ENCODE measurements at places on chromosomes 7 and 10.
A peak's percentile ranks its signal among the peaks of the same experiment; 100 is the strongest.

DNA sequence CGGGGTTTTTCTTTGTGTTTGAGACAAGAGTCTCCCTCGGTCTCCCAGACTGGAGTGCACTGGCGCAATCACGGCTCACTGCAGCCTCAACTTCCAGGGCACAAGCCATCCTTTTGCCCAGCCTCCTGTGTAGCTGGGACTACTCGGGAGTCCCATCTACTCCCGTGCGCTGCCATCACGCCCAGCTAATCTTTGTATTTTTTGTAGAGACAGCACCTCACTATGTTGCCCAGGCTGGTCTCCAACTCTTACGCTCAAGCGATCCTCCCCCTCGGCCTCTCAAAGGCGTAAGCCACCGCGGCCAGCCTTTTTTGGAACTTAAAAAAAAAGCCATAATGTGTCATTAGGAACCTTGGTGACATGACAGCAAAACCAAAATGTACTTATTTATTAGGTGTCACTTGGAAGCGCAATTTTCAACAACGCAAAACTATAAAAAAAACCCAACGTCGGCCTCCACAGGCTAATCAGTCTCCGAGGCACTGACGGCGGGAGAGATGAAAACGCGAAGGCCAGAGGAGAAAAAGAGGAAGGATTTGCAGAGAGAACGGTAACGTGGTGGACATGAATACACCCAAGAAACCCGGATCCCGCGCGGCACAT lies 911 bp upstream of the HNRNPH3 start:
- peak overlapping the region; percentile 99 for H3K27ac ChIP-seq
- peak overlapping the region; percentile 99 for H3K4me3 ChIP-seq
- H3K27me3 ChIP-seq = no peaks in the 10 kb centered on the region
- H3K36me3 ChIP-seq = no peaks in the 10 kb centered on the region
- DNase-seq = no peak
- no peaks in the 10 kb centered on the region for H3K4me1 ChIP-seq

GRCh38 chr7:92534572-92534971 lies 6.0 kb downstream of the RBM48 start:
- no peak for DNase-seq
- H3K36me3 ChIP-seq = peaks cover 12% of the 10 kb centered on the region
- H3K4me3 ChIP-seq = no peak overlapping the region
- no peaks in the 10 kb centered on the region for H3K4me1 ChIP-seq

- no peak for DNase-seq
- H3K27me3 ChIP-seq = no peaks in the 10 kb centered on the region
- no peaks in the 10 kb centered on the region for H3K36me3 ChIP-seq
- no peak overlapping the region for H3K27ac ChIP-seq
Measured at GRCh38 chr7:82472966-82473365, 29.4 kb upstream of the CACNA2D1 start.

GRCh38 chr7:27970350-27970749 lies 210.2 kb downstream of the JAZF1 start:
- DNase-seq = no peak
- H3K36me3 ChIP-seq = no peaks in the 10 kb centered on the region
- H3K4me1 ChIP-seq = no peaks in the 10 kb centered on the region
- H3K27me3 ChIP-seq = no peaks in the 10 kb centered on the region

- H3K27ac ChIP-seq = no peak overlapping the region
- no peaks in the 10 kb centered on the region for H3K4me1 ChIP-seq
- DNase-seq = no peak
- no peak overlapping the region for H3K4me3 ChIP-seq
Measured at GRCh38 chr10:12344375-12345110, 4.8 kb upstream of the CAMK1D start.

- no peak overlapping the region for H3K4me3 ChIP-seq
- no peak overlapping the region for H3K27ac ChIP-seq
- DNase-seq = no peak
- no peaks in the 10 kb centered on the region for H3K27me3 ChIP-seq
- H3K4me1 ChIP-seq = no peaks in the 10 kb centered on the region
Measured at GRCh38 chr7:20301311-20301939, 29.3 kb upstream of the ITGB8 start.

- H3K36me3 ChIP-seq = no peaks in the 10 kb centered on the region
- no peak overlapping the region for H3K4me3 ChIP-seq
- DNase-seq = no peak
- H3K27ac ChIP-seq = no peak overlapping the region
Measured at GRCh38 chr10:112678581-112678980, 231.6 kb downstream of the VTI1A start.

DNA sequence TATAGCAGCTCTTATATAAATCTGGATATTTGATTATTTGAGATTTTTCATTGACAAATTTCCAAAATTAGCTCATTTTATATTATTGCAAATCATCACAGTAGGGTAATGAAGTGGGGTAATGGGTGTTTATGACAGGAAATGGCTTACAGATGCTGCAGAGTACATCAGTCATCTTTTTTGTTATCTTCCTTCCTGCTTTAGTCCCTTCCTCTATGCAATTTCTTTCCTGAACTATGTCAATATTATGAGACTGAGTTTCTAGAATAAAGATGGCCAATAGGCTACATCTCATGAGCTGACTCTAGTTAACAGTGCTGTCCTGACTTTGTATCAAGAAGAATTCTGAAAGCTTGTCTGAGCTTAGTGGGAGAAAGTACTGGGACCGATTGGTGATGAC lies 244.5 kb downstream of the XPNPEP1 start:
- H3K27me3 ChIP-seq = no peaks in the 10 kb centered on the region
- no peak overlapping the region for H3K27ac ChIP-seq
- no peaks in the 10 kb centered on the region for H3K4me1 ChIP-seq
- H3K4me3 ChIP-seq = no peak overlapping the region

DNA sequence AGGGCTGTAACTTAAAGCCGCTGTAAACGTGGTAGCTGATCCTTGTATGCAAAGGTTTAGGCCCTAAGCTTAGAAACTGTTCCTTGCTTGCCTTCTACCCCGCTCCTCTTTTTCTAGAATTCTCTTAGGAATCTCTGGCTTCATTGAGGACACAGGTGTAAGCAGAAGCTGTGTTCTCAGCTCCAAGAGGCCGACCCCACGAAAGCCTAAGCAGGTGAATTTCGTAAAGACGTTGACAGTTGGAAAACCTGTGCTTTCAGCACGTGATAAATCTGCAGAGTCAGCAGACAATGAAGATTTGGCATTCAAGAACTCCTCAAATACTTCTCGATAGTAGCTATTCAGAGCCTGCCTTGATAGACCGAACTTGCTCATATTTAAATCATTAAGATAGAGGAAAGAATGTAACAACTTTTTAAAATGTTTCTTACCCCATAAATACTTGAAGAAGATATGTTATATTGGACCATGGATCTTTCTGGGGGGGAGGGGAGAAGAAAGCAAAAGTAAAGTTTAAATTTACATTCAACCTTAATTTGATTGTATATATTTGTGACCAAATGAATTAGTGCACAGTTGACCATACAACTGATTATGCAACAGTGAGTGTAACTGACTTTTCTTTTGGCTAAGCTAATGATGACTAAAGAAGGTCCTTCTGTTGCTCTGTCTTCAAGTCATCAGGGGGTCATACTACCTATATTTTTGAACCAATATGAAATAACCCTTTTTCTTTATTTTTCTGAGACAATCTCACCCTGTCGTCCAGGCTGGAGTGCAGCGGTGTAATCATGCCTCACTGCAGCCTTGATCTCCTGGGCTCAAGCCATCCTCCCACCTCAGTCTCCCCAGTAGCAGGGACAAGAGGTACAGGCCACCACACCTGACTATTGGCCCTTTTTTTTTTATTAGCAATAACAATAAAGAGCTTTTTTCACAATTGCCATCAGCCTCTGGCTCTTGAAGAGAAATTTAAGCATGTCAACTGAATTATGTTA lies 1.2 kb upstream of the GDI2 start:
- H3K4me1 ChIP-seq = peaks cover 9% of the 10 kb centered on the region
- peak overlapping the region; percentile 97 for H3K27ac ChIP-seq
- no peak for DNase-seq
- H3K27me3 ChIP-seq = no peaks in the 10 kb centered on the region
- peak overlapping the region; percentile 89 for H3K4me3 ChIP-seq

- no peaks in the 10 kb centered on the region for H3K27me3 ChIP-seq
- H3K36me3 ChIP-seq = no peaks in the 10 kb centered on the region
- H3K4me3 ChIP-seq = no peak overlapping the region
Measured at GRCh38 chr10:101609481-101609880, 21.4 kb downstream of the DPCD start.

DNA sequence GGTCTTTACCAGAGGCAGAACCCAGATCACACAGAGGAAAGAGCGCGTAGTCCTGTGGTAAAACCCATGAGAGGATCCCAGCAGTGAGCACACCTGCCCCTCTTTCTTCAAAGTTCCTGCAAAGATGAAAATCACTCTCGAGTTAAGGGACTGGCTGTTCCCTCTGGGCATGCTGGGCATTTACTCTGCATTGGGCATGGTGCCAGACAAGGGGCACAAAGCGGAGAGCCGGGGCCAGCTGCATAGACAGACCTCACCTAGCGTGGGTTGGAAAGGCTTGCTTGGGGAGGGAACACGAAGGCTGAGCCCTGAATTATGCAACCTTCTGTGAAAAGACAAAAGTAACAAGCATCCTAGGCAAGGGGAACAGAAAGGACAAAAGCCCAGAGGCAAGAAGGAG lies 120.0 kb upstream of the TCERG1L start:
- no peak overlapping the region for H3K4me3 ChIP-seq
- no peak overlapping the region for H3K27ac ChIP-seq
- H3K27me3 ChIP-seq = no peaks in the 10 kb centered on the region

DNA sequence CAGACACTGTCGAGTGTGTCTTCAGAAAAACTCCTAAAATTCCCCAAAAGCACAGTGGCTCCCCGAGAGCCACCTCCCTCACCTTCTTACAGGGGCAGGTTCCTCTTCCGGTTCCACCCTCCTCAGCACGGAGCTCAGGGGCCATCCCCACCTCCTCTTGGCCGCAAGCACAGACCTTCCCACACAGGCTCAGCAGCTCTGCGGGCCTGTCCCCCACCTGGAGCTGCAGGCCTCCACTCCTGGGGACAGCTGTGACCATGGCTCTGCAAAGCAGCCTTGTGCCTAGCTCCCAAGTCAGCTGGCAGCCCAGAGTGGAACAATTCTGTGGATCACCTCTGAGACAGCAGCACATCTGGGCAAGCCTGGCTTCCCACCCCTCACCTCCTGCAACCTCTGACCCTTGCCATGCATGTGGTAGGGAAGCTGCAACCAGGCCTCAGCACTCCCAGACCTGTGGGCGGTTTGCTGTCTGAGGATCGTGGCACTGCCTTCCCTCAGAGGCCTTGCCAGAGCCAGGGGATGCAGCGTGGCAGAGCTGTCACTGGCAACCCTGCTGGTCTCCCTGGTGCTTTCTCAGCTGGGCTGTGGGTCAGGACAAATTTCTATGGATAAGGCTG lies 79.7 kb downstream of the ALOX5 start:
- DNase-seq = no peak
- peak overlapping the region; percentile 22 for H3K27ac ChIP-seq
- no peaks in the 10 kb centered on the region for H3K27me3 ChIP-seq
- H3K4me1 ChIP-seq = no peaks in the 10 kb centered on the region

- H3K27ac ChIP-seq = no peak overlapping the region
- no peak overlapping the region for H3K4me3 ChIP-seq
- H3K27me3 ChIP-seq = no peaks in the 10 kb centered on the region
- no peaks in the 10 kb centered on the region for H3K36me3 ChIP-seq
Measured at GRCh38 chr7:4730971-4731370, 44.5 kb upstream of the AP5Z1 start.

- H3K27ac ChIP-seq = no peak overlapping the region
- no peak for DNase-seq
- H3K4me1 ChIP-seq = no peaks in the 10 kb centered on the region
- H3K36me3 ChIP-seq = no peaks in the 10 kb centered on the region
- H3K4me3 ChIP-seq = no peak overlapping the region
Measured at GRCh38 chr10:56095506-56096225, 265.4 kb downstream of the ZWINT start.

GRCh38 chr7:130292682-130293257 lies at the start of gene CPA4:
Gene CPA4, plus strand, starts transcription at chr7:130293161. Its CDS starts 20 bp downstream, at chr7:130293181.
- no peak within 1 kb of the TSS for H3K4me3 ChIP-seq
- H3K27ac ChIP-seq = peak within 1 kb of the TSS; percentile 57
- no peaks in the 10 kb centered on the region for H3K36me3 ChIP-seq
- H3K4me1 ChIP-seq = peaks cover 11% of the 10 kb centered on the region
- no peaks in the 10 kb centered on the region for H3K27me3 ChIP-seq
- no peak for DNase-seq

DNA sequence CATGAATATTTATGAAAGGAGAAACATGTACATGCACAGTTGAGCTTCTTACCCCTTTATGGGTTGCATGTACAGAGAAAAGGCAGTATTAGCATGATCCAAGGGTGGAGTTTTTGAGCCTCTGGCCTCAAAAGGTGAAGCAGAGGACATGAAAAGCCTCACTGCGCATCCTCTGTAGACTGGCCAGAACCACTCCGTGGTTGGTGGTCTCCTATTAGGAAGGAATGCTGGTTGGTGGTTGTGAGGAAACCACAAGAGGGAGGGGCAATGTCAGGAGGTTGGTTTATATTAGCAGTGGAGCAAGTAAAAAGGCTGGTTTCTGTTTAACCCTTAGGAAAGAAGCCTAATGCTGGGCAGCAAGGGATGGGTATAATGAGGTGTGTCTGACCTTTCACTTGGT lies 37.5 kb downstream of the AHCYL2 start:
- DNase-seq = no peak
- no peaks in the 10 kb centered on the region for H3K27me3 ChIP-seq
- no peaks in the 10 kb centered on the region for H3K36me3 ChIP-seq
- no peak overlapping the region for H3K4me3 ChIP-seq

DNA sequence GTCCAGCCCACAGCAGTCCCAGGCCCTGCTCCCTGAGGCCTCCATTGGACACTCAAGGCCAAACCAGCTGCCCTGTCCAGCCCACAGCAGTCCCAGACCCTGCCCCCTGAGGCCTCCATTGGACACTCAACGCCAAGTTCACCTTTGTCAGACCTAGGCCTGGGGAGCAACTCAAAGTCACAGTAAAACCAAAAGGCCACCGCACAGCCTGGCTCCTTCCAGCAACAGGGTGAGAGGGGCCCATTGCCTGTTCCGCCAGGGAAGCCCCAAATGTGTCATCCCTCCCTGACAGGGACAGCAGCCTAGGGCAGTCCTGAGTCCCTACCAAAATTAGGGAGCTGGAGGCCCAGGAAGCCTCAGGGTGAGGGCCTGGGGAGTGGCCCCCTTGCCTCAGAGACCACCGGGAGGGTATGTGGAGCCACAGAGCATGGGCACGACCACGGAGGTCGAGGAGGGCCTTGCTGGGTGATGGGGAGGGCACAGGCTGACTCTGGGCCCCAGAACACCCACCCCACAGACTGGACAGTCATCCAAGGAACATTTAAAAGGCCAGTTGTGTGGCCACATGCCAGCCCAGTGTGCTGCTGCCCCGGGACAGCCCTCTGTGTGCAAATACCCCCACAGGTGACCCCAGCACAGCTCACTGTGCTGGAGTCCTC lies 66.5 kb upstream of the PPP2R2D start:
- H3K4me1 ChIP-seq = no peaks in the 10 kb centered on the region
- no peak for DNase-seq
- no peak overlapping the region for H3K4me3 ChIP-seq

DNA sequence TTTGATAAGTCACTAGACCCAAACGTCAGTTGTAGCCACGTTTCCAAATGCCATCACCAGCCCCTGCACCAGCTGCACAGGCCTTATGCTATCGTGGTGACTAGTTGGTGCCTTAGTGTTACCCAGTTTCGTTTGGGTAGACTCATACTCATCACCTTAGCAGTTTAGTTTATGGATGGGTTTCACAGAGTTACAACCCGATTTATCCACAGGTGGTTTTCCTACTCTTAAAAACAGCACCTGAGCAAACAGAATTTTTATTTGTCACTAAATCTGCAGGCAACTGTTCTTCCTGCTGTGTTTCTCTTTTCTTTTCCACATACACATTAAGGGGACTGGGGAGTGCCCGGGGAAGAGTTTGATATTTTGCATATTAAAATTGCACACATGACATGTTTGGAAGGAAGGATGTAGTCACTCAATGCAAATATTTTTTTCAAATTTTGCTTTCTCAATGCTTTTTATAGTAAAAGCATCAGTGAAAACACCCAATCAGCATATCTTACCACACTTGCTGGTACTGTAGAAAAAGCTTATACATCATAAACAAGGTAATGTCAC lies 41.6 kb downstream of the PDSS1 start:
- DNase-seq = no peak
- H3K4me3 ChIP-seq = no peak overlapping the region
- no peaks in the 10 kb centered on the region for H3K36me3 ChIP-seq
- H3K27ac ChIP-seq = no peak overlapping the region
